Stimulated activated CD8-positive, alpha-beta memory T cell treated with anti-CD3 and anti-CD28 coated beads, Interleukin-7, amount 100 ng/mL, for 1 hour (primary cell): ENCODE measurements at places on chromosomes 4 and X.

DNA sequence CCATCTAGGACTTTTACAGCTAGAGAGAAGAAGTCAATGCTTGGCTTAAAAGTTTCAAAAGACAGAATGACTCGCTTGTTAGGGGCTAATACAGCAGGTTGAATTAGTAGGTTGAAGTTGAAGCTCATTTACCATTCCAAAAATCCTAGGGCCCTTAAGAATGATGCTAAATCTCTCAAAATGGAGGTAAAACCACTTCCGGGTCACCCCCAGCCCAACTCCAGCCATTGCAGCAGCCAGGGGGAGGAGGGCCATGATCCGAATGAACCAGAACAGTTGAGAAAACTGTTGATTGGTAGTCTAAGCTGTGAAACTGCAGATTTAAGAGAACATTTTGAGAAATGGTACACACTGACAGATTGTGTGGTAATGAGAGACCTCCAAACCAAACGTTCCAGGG is 245.4 kb downstream of the HNRNPD start:
- DNase-seq: no peak

GRCh38 chr4:134634301-134634700 is 432.7 kb upstream of the PABPC4L start:
- DNase-seq: no peak

DNA sequence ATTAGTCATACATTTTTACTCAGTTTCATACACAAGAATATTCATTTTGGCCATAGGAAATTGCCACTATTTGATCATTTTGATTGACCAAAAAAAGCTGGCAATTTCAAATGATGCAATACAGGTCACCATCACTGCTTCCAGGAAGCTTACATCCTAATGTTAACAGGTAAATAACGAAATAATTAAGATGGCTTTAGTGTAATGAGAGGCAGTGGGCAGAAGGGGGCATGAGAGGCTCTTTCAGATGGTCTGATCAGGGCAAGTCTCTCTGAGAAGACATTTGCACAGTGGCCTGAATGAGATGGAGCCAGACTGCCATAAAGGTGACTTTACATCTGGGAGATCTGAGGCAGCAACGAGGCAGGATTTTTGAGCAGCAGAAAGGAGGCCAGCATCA is 170.7 kb downstream of the SLIT2 start:
- no peak for DNase-seq

GRCh38 chr4:47855350-47855749 is 17.5 kb upstream of the CORIN start:
- no peak for DNase-seq

DNA sequence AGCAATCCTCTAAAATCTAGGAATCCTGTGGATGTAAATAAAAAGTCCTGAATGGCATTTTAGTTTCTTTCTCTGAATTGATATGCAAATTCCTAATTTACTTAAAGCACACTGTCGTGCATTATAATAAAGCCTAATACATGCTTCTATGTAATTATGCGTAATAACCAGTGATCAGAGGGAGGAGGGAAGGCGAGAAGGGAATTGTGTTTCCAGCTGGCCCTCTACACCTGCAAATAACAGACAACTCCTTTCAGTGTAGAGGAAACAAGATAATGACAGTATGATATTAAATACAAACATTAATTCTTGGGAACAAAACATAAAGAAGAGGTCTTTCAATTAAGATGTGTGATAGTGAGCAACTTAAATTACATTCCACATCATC is 419.6 kb upstream of the LCORL start:
- no peak for DNase-seq

DNA sequence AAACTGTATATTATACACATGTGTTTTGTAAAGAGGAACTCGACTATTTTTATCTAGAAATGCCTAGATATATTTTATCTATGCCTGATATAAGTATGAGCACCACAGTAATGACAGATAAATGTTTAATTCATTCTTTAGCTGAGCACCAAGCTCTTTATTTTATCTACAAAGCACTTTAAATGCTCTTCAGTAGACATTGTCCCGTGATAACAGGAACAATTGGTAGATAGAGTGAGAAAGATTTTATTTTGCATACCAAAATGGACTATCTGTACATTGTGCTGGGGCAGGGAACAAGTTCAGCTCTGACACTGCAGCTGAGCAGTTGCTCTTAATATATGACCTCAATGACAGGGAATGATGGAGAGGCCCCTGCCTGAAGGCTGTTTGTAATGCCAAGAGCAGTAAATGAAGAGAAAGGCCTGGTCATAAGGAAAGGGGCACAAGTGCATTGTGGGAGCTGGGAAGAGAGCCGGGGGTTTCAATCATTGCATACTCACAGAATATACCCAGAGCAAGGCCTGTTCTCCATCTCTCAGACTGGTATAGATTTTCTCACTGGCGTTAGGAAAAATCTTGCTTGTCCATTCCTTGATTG is 57.3 kb downstream of the SEPTIN11 start:
- DNase-seq: no peak

DNA sequence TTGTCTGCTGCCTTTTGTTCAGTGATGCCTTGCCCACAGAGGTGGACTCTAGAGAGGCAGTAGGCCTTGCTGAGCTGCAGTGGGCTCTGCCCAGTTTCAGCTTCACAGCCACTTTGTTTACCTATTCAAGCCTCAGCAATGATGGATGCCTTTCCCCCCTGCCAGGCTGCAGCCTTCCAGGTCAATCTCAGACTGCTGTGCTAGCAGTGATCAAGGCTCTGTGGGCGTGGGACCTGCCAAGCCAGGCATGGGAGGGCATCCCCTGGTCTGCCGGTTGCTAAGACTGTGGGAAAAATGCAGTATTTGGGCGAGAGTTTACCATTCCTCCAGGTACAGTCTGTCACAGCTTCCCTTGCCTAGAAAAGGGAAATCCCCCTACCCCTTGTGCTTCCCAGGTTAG is 175.2 kb upstream of the PBDC1 start:
- no peak for DNase-seq

DNA sequence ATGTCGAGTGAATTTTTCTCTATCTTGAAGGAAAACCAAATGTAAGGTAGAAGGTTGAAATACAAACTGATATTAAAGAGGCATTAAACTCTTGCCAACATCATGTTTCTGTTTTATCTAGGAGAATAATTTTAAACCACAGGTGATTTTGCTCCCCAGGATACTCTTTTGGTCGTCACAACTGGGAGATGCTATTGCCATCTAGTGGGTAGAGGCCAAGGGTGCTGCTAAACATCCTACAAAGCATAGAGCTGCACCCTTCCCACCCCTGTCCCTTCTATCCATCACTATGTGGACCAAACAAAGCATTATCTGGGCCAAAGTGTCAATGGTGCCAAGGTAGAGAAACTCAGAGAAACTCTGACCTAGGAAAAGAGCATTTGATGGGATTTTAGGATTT is 154.6 kb upstream of the MAGEB2 start:
- DNase-seq: no peak

GRCh38 chr4:88730811-88731210 is 33.2 kb upstream of the NAP1L5 start:
- DNase-seq: no peak

GRCh38 chr4:165600959-165601683 is 222.3 kb downstream of the CPE start:
- DNase-seq: no peak

GRCh38 chrX:115535421-115535820 is 25.6 kb upstream of the PLS3 start:
- DNase-seq: no peak

- no peak for DNase-seq
These were observed 193.9 kb downstream of the CPXCR1 start for GRCh38 chrX:88940904-88941303.

- no peak for DNase-seq
These were observed 15.1 kb downstream of the RAPGEF2 start for GRCh38 chr4:159117968-159118367.

DNA sequence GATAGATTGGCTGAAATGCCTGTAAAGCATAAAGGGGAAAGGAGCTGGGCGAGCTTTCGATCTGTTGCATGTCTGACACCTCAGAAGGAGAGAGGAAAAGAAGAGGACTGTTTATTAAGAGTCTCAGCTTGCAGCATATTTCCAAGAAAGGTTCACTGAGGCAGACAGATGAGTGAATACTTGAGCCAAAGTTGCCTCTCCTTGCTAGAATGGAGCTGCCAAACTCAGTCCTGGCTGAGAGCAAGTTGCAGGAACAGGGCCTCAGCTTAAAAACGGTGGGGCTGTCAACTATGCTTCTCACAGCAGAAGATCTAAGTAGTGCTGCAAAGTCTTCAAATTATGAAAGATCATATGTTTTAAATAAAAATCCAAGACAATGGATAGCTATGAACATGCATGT is 707.5 kb downstream of the PCDH7 start:
- DNase-seq: no peak

DNA sequence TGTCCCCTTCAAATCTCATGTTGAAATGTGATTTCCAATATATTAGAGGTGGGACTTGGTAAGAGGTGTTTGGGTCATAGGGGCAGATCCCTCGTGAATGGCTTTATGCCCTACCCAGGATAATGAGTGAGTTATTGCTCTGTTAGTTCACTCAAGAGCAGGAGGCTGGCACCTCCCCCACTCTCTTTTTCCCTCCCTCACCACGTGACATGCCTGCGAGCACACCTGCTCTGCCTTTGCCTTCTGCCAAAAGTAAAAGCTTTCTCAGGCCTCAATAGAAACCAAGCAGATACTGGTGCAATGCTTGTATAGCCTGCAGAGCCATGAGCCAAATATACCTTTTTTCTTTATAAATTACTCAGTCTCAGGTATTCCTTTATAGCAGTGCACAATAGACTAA is 286.3 kb upstream of the UGT8 start:
- DNase-seq: no peak

DNA sequence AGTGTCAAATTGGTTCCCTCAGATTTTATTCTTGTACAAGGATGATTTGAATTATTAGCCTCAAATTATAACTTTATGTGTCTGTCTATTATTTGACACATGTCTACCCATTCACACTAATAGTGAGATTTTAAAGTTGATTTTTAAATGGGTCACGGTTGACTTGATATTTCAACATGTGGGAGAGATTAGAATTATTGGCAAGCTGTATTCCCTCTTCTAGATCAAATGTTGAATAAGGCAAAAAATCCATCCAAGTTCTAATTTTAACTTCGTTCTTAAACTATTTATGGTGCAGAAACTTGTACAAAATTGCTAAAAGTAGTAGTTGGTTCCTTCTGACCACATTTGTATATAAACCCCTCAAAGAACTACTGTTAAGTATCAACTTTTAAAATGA is 1498.0 kb downstream of the STIM2 start:
- DNase-seq: no peak

DNA sequence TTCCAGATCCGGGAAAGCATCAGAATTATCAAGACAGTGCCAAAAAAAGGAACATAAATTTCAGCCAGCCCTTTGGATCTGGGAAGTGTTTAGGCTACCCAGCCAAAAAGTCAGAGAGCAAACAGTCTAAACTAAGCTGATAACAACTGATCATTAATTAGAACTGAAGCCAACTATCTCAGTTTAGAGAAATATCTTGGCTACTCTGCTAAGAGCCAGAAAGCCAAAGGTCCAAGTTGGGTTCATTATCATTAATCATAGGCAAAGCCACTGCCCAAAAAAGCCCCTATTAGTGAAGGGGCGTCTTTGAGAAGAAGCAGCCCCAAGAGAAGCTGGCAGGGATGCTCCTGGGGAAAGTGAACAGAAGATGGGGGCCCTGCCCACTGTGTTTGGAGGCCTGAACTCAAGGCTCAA is 37.0 kb upstream of the SHISA3 start:
- no peak for DNase-seq

DNA sequence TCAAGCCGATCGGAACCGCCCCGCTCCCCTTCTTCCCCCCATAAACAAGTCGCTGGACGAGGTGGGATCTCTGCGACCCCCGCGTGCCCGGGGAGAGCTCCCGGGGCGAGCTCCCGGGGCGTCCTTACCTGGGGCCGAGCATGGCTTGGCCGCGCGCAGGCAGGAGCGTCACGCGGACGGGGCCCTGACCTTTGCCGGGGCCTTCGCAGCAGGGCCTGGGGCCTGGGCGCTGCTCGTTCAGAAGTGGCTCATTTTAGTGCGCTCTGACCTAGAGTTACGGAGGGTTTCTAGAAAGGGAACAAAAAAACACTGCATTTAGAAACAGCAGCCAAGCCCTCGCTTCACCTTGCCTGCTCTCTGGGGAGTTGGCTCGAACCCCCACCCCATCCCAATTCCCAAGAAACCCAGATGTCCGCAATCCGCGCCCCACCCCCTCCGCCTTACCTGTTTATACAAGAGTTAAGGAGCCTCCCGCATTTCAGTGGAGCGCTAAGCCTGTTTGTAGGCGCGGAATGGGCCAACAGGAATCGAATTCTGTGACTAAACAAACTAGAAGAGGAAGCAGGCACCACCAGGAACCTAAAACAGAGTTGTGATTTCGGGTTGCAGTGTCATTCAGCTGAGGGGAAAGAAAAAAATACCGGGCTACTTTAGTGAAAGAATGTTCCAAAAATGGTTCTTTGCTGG is 814 bp upstream of the RBM47 start:
- no peak for DNase-seq

DNA sequence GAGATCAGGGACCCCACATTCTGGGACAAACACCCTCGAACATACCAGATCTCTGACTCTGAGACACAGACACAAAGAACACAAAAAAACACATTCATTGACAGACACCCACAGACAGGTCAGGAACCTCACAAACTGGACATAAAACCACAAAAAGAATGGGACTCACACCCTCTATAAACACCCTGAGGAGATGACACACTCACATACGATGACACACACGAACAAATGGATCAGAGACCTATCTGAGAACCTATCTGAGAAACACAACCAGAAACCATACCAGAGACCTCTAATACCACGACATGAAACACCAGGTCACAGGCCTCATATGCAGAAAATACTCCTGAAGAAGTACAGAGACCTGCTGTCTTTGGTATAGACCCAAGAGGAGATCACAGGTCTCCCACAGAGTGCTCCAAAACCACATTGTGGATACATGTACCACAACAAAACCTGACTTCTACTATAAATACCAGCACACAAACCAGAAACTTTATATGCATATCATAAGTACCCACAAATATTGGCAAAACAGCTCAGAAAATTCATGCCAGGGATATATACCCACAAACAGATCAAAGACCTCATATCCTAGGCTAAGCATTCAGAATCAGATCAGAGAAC is 19.5 kb downstream of the SUV39H1 start:
- DNase-seq: no peak

DNA sequence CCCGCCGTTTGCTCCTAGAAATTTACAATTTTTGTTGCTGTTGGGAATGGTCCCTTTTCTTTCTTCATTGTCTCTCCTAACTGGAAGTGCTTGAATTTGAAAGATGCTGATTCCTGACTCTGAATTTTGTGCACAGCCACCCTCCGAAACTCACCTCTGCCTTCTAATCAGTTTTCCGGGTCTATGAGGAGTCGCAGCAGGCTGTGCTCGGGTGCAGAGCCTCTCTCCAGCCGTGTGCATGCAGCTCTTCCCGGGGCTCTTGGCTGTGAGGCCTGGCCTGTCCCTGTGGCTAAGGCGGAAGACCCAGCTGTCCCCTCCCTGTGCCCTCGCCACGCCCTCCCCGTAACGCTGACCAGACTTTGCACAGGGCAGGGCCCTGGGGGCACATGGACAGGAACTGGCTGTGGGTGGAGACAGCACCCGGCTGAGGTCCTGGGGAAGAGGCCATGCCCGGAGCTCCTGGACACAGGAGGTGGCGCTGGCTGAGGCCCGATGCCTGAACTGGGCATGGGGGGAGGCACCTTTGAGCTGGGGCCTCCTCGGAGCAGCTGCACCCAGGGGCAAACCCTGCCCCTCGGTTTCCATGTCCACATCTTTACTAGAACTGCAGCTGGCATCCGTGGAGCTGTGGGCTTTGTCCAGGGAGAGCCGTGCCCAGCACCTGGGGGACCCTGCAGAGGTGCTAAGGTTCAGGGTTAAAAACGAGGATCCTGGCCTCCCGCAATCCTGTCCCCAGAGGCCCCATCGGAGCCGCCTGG is 32.6 kb upstream of the SPON2 start:
- DNase-seq: no peak
